Spleen (tissue), 13 donors: ENCODE measurements at places on chromosomes 12 and 14.

DNA sequence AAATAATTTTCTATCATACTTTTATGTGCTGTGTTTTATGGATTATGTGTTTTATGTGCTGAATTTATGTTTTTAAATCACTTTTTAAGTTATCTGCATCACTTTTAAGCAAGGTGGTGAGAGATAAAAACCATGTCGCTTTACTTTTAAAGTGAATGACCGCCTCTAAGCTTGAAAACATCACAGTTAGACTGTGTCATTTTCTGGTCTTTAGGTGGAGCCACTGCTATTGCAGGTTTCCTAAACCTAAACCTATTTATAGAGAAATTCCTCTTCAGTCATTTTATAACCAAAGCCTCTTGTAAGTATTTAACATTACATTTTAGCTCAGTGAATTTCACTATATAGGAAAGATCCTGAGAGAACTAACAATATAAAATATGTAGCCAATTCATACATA is 21.0 kb upstream of the MDM2 start:
- no peak for DNase-seq

DNA sequence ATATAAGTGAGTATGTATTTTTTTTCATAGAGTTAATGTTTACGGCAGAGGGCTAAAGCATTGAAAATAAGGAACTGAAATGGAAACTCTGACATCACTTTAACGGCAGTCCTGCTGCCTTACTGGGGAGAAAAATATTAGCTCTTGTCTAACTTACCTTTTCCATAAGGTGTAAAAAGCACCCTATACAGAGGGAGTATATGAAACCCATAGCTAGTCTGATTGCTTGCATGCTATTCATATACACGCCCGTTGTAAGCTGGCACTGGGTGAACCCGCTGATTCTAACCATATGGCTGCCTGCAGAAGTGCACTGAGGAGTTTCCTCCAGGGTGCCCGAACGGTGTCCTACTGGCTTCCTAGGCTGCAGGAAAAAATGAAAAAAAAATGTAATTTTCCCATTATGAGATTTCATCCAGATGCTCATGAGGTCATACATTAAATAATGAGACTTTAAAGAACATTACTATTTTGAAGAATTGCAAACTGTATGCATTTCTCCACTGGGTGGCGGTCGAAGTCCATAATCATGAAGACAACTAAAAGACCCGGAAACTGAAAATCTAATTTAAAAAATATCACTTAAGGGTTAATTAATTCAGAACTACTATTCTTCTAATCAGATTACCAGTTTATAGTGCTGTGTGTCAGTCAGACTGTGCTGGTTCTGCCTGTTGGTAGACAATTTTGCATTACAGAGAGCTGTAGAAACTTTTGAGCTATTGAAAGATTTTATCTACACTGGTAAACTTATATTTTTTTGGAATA is 144.7 kb downstream of the ALX1 start:
- no peak for DNase-seq

- no peak for DNase-seq
Measured at GRCh38 chr14:86944434-86944833, 1048.5 kb downstream of the GALC start.

- DNase-seq, result no peak
Measured at GRCh38 chr14:67332468-67332867, 27.1 kb downstream of the ATP6V1D start.

GRCh38 chr12:7497661-7498060 is 5.9 kb downstream of the CD163 start:
- no peak for DNase-seq

DNA sequence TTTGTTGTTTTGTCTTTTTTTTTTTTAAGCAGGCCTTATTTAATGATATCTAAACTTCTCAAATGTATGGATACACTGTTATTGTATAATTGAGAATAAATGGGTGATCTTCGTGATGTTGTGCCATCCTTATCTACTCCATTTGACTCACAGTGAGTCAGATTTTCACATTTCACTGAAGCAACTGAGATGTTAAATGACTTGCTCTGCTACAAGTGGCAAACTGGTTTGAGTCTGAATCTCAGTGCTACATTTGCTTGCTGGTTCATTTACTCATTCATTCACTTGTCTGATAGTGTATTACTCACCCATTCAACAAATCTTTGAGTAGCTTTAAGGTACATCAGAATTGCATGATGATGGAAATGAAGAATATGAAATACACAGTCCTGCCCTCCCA is 2.6 kb downstream of the KIAA0586 start:
- no peak for DNase-seq

GRCh38 chr14:100640471-100641273 is 53.5 kb upstream of the BEGAIN start:
- peak; percentile 90 for DNase-seq

- DNase-seq, result peak; percentile 71
Measured at GRCh38 chr12:62436164-62436503, 30.5 kb upstream of the MON2 start.

- no peak for DNase-seq
Measured at GRCh38 chr12:9163392-9163791, 44.8 kb downstream of the PZP start.

DNA sequence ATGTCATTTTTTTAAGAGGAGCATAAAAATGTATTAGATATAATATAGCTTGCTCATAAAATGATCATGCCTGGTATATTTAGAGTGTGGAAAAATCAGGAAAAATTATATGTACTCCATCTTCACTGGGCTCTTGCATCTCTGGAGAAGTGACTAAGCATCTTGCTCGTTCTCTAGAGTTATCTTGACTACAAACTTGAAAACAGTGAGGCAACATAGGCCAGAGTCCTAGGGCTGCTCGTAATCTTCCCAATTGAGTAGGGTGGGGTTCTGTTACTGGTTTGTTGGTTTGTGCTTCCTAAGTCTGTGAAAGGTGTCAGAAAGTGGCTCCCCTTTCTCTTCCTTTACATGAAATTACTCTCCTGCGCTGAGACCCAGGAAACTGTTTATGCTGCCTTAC is 46.2 kb downstream of the AACS start:
- DNase-seq, result no peak
